ENCODE measurements at places on chromosomes 2 and 18.

DNA sequence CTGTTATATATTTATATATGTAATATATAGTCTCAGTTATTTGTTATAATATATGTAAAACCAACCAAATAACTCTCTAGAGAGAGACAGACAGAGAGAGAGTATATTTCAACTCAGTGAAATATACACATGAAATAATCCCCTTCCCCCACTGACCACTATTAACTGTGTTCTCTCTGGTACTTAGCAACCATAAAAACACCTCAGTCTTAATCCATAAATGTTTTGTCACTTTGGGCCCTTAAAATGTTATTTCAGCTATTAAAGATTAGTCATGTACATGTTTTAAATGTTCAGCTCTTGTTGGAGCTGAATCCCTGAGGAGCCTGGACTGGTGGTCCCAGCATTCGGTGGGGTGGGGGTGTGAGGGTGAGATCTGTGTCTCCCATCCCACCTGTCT, 122.2 kb upstream of the MAP3K20 start:
- DNase-seq: no peak

DNA sequence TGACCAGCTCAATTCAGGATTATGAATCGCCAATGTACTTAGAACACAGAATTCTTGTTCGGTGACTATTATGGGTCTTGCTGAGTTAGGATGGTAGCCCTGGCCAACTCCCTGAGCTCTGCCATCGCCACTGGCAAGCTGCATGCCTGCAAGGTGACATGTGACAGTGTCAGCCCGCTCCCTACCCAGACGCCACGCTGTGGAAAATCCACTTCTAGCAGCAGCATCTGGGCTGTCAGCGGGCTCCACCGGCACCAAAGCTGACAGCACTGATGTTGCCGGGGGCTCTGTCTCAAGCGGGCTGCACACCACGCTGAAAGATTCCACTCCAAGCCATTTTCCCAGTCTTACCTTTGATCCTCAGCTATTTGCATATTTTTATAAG, 100.7 kb downstream of the MYT1L start:
- no peak for DNase-seq

- DNase-seq: no peak
Observed at GRCh38 chr18:10660179-10660884, 134.5 kb downstream of the NAPG start.

GRCh38 chr2:218722876-218723785, 12.5 kb downstream of the TTLL4 start:
- no peak for DNase-seq

DNA sequence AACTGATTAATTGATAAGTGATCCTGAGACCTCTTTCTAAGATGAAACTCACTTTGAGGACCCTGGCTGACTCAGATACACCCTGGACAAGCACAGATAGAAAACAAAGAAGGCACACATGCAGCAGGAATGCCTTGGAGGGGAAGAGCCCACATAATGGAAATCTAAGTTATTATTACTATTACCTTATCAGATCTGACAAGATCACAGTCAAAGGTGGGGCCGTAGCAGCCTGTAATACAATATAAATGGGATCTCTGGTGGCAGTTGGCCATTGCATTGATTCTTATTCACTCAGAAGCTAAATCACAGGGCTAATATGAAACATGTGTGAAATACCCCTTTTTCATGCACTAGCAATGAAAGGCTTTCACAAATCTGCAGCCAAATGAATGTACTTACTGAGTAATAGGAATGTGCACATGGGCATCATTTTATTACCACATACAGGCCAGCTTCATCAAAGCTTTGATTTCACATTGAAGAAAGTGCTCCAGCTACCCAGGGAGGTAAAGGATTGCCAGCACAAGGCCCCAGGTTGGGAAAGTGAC, 84.0 kb downstream of the ZBTB7C start:
- no peak for DNase-seq

GRCh38 chr2:85355521-85355920, 952 bp downstream of the ELMOD3 start:
- DNase-seq: no peak

DNA sequence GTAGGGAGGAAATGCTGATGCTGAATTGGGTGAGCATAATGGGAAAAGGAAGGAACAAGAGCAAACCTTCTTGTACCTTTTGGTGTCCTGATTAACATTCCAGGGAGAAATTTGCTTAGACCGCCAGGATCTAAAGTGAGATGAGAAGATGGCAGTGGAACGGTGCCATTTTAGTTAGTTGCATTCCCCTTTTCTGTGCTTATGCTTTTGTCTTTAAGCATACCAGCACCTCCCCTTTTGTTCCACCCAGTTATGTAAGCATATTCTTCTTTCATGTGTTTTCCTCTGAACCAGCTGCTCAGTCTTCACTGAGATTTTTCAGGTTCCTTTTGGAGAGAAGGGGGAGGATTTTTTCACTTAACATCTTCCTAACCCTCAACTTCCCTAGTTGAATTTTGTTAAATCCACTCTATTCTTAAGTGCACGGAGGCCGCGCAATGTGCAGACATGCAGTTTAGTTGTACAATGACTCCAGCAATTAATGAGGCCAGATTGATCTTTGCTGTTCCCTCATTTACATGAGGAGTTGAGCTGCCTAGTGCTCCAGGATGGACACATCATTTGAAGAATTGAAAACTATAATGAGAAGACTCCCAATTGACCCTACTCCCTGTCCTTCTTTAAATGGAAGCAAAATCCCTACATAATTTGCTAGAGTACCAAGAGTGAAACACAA, 73.9 kb downstream of the MAP4K4 start:
- no peak for DNase-seq

DNA sequence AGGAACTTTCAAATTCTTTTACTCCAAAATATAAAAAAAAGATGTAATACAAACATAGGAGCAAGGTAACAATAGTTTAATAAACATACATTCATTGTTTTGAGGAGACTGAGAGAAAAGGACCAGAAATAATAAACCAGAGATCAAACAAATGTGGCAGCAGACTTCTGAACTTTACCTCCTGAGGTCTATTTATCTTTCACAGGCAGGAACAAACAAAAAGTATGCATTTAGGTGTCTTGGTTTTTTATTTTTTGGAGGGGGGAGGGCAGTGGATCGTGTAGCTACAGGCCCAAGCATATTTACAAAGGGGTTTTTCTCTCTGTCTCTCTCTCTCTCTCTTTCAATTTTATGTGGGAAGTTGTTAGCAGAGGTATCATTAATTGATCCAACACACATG, 5.6 kb downstream of the PPP4R1 start:
- DNase-seq: no peak

DNA sequence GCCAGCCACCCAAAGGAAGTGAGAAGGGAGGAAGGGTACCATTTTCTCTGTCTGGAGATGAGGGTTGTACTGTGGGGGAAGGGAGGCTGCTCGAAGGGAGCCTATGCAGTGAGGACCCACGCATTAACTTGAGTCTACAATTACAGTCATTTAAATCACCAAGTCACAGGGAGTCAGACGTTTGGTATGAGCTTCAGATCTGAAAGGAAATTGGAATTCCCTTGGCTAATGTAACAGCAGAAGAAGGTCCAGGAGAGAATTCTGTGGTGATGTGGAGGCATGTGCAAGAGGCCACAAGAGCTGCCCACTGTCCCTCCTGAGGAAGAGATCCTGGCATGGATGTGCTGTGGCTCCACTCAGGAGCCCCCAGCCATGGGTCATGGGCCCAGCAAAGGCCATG, 22.5 kb downstream of the DAPL1 start:
- DNase-seq: no peak

DNA sequence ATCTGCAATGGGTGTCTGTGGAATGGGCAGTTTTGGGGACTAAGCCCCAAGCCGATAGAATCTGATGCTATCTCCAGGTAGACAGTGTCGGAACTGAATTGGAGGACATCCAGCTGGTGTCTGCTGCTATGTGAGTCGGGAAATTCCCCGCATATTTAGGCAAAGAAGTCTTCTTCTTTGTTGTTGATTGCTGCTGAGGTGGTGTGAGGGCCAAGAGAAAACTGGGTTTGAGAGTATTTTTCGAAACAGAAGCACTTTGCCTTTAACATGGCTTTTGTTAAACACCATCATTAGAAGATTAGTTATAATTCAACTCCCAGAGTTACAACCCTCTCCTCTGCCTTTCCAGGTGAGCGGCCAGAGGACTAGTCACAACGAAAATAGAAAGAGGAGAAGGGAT, 49.4 kb upstream of the ACTR3 start:
- DNase-seq: no peak

DNA sequence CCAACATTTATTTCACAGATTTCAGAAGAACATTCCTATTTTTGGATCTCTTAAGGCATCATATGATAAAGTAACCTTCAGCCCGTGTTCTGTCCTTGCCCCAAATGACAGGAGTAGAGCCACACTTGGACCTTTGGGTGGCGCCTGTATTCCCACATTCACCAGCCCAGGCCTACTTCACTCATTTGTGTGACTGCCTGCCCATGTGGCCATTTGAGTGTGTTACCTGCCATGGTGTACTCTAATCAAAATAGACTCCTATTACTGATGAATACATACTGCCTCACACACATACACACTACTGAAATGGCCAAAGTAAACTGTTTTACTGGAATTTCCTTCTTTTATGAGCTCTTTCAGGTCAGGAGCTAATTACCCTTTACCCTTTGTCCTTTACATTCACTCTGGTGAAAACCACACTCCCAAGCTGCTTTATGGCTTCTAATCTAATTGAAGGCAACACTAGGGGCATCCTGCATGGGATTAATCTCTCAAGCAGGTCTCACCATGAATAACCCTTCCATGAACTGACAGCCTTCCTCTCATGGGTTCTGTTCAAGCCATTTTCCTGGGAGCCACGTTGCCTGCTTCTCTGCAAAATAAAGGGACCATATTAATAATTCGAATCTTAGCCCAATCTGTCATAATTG, 271.0 kb upstream of the GALNT5 start:
- no peak for DNase-seq
